Activated T-helper 2 cell treated with anti-CD3 and anti-CD28 coated beads, Interferon-gamma antibody, Interleukin-2, Interleukin-4, amounts not matched to agents 10 μg/mL and 5 μg/mL and 100 μg/mL, durations not matched to agents 14 hours and 24 hours and 36 hours (primary cell): ENCODE measurements at places on chromosomes 3 and 15. TPM values are rescaled to one million over a fixed set of nuclear protein-coding genes. Genes with fewer than 3 reads are reported as not detected.

- DNase-seq, result no peak
Observed at GRCh38 chr3:166688665-166689064, 691.4 kb downstream of the ZBBX start.

GRCh38 chr3:124033360-124034015, 41.6 kb upstream of the ROPN1 start:
- DNase-seq, result no peak

DNA sequence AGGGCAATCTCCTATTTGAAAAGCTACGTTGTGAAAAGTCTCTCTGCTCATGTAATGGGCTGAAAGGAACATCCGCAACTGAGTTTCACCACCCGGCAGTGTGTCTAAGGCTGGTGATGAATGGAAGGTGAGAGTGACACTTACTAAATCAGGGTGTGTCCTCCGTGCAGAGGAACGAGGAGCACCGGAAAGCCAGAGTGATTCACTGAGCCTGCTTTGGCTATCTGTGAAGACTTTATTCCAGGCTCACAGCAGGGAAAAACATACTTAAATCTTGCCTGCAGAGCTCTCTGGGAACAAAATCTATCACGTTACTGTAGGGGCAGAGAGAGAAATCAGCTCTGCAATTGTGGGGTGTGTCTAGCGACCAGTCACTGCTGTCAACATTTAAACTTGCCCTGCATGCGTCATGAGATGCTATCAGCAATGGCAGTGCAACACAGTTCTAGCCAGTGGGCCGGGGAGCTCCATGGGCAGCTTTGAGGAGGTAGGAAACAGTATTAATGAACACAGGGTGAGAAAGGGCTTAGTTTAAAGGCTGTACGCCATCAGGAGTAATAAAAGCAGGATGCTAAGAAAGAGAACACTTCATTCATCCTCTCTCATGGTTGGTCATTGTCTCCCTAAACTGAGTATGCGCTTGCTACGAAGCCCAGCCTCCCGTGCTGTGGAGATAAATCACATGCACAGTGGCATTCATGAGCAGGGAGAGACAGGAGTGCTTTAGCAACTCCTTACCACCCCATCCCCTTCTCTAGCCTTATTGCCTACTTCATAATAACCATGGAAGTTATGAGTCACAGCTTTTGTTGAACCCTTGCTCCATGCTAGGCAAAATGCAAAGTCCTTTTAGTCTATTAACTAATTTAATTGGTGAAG, 542.7 kb upstream of the ADAMTS9 start:
- DNase-seq, result no peak

DNA sequence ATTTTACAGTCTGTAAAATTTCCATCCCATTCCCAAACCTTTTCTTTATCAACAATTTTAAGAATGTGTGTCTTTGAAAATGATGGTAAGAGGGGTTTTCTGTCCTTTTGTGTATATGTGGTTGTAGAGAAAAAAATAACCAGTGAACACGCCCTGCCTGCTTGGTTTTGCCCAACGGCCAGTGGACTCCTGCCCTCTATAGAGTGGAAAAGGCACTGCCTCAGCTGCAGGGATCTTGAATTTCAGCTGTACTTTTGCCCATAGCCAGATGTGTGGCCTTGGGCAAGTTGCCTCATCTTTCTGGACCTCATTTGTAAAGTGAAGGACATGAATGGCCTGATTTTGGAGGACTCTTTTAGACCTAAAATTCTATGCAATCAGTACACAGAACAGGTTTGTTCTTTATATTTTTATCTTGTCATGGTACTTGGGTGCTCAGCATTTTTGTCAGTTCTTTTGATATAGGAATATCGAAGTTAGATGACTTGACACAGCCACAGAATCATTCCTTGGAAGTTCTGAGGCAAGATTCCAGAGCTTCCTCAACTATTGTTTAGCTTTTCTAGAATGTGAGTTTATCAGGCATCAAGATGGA, 81.0 kb downstream of the CLDN11 start:
- DNase-seq, result no peak

GRCh38 chr3:72015463-72015862, 230.5 kb upstream of the PROK2 start:
- no peak for DNase-seq

DNA sequence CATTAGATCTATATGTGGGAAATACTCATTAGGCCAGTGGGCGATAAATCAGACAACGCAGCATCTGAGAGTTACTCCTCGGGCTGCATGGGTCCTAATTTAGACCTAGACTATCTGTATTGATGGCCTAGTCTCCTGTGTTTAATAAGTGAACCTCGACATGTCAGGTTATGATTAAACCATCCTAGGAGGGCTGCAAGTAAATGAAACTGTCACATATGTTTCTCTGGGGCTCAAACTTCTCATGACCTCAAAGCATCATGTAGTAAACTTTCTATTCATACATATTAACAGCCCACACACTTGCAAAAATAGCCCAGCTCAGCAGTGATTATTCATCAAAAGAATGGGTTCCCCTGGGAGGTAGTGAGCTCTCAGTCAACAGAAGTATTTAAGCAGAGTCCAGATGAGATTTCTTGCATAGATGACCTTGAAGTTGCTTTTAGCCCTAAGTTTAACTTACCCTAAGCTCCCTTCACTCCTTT, 51.6 kb downstream of the RAB11A start:
- no peak for DNase-seq

DNA sequence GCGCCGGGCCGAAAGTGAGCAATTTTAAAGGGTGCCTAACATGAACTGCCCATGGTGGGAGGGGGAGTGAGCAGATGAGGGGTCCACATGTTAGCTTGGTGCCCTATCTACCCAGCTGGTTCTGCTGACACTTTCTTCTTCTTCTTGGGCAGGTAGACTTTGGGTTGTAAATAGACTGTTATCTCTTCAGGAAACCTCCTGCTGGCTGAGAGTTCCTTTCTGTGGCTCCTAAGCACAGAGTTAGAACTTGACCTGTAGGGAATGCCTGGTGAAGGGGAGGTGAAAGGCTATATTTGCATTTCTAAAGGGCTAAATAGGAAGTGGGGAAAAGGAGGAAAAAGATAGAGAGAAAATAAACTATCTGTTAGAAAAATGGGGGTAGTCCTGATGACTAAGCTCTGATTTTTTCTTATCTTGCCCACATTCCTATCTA, 521.4 kb upstream of the TGFBR2 start:
- no peak for DNase-seq

LRRC58 gene
- total RNA-seq, result 20.1 and 21.3 TPM in 2 replicates

KNG1 gene
- total RNA-seq, result not detected in 2 replicates

RGMA gene
- not detected in 2 replicates for total RNA-seq

C3orf49 gene
- total RNA-seq, result not detected in 2 replicates

A4GNT gene
- total RNA-seq, result not detected in 2 replicates

ADAMTS7 gene
- total RNA-seq, result 6.9 and 7.2 TPM in 2 replicates

KLHL40 gene
- not detected in 2 replicates for total RNA-seq

CCR2 gene
- 1.1 TPM in 2 replicates for total RNA-seq

OSBPL10 gene
- total RNA-seq, result 42.5 and 47.6 TPM in 2 replicates
